Tibial artery (tissue), 4 donors: ENCODE measurements at places on chromosomes 1 and 21.

DNA sequence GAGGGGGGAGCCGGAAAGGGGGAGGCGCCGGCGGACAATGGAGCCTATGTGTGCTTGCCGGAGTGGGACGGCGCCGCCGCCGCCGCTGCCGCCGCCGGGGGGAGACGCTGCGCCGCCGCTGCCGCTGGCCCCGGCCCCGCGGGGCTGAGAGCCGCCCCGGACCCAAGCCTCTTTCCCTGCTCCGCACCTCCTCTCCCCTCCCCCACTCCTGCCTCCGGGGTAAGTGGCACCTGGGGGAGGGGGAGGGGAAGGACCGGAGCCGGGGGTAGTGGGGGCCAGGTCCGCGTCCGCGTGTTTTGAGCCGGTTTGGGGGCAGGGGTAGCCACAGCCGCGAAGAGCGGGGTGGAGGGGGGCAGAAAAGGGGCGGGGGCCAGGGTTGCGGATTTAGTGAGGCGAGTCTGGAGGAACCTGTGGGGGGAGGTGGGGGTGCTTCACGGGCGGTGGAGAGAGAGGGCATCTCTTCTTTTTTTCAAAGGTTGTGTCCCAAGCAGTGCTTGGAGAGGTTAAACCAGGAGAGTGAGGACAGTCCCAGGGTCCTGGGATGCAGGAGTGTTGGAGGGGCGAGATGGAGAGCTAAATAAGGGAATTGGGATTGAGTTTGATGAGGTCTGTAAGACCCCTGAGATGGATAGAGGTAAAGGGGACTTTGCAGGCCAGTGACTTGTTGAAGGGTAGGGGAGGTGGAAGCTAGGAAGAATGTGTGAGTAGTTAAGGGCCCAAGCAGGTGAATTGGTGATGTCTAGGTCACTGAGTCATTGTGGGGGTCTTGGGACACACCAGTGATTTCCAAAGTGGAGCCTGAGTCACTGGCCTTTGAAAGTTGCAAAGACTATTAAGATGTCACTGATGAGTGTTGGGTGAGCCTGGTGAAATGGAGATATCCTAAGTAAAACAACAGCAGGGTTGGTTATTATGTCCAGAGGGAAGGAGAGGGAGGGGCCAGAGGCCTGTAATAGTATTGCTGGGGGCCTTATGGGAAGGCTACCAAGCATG, 59.1 kb downstream of the BCL9 start:
- no peak for DNase-seq

- no peak for DNase-seq
Measured at GRCh38 chr1:91836331-91837040, 49.5 kb downstream of the TGFBR3 start.

GRCh38 chr1:192546596-192547190, 28.9 kb upstream of the RGS1 start:
- DNase-seq: no peak

GRCh38 chr1:96096613-96097321, 624.8 kb upstream of the PTBP2 start:
- DNase-seq: no peak

DNA sequence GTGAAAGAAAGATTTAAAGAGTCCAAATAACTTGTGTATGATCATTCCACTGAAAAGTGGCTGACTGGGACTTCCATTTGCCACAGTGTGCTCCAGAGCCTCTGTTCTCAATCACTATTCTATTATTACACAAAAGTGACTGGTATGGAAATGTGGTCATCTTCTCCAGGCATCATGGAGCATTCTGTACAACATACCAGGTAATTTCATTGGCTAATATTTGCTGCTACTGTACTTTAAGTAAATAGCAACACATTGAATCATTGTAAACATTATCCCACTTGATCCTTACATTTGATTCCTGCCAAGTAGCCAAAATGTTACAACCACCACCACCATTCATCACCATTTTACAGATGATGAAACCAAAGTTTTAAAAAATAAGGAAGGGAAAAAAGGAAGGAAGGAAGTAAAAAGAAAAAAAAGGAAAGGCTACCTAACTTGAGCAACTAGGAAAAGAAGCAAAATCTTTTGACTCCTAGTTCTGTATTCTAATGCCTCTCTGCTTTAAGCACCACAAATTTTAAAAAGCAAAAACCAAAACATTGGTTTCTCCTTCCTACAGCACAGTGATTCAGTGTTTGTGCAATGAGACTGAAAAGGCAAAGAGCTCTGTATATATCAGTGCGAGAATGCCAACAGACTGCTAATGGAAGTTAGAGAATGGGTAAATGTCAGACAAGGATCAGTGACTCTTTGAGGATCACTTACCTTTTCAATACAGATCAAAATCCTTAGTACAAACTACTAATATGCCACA, 361.4 kb upstream of the PTBP2 start:
- no peak for DNase-seq

DNA sequence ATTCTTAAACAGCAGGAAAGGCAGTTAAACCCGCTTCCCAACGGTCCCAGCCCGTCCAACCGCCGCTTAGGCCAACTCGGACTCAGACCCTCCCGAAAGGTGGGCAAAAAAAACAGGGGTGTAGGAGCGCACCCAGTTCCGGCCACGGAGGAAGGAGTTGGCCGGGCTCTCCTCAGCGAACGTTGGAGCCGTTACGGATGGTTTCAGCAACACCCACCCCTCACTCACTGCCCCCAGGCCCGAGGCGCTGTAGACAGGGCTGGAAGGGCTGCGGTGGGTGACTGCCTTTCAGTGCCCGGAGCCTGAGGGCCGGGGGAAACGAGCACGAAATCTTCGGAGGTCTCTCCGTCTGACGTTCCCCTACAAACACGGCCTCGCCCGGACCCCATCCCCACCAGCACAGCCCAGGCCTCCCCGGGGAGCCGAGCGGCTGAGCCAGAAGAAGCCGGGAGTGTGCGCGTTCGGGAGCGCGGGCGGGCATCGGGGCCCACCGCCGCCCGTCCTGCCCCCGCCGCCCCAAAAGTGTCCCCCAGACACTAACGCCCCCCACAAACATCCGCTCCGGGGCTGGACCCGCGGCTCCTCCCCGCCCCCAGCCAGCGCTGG, 1.3 kb downstream of the KDM5B start:
- peak; percentile 23 for DNase-seq
